Right kidney (tissue), 9 donors: ENCODE measurements at places on chromosomes 16 and 17.

DNA sequence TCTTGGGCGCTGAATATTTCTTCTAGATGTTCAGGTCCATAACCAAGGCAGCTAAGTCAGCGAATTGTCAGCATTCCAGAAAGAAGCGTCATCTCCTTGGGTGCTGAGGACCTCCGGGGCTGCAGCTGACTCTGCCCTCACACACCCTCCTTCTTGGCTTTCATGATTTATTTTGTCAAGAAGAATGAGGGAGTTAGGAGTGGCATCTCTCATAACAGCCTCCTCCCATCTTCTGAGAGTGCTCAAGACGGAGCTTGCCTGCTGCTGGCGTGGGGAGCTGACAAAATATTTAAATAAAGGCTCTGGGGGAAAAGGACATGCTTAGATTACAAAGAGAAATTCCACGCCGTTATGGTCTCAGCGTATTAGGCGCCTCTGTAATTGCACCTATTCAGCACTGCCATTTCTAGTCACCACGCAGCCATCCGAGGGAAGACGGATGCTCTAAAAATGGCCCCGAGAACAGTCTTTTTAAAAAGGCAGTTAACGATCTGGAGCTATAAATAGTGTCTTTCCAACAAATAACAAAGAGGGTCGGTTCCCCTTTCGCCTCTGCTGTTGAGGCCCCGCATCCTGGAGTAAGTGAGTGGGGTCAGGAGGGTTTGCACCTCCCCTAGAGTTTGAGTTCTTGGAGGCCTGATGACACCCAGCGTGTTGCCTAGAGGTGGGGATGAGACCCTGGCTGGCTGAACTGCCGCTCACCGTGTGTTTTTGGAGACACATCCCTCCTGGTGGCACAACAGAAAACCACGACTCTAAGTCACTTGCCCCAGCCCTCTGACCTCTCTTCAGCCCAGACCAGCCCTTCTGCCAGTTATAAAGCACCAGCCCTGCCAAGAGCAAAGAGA, 187.0 kb downstream of the CCDC182 start:
- DNase-seq: peak; percentile 63

GRCh38 chr16:6947291-6947690, 385.4 kb upstream of the RBFOX1 start:
- no peak for DNase-seq

- DNase-seq: no peak
Observed at GRCh38 chr16:88333848-88334777, 48.6 kb upstream of the ZNF469 start.

GRCh38 chr17:39627712-39628516, 1.2 kb downstream of the PPP1R1B start:
- DNase-seq: no peak

GRCh38 chr16:4385789-4386450, 14.3 kb downstream of the VASN start:
- DNase-seq: no peak

GRCh38 chr17:19460700-19461099, 49.7 kb downstream of the RNF112 start:
- DNase-seq: no peak

DNA sequence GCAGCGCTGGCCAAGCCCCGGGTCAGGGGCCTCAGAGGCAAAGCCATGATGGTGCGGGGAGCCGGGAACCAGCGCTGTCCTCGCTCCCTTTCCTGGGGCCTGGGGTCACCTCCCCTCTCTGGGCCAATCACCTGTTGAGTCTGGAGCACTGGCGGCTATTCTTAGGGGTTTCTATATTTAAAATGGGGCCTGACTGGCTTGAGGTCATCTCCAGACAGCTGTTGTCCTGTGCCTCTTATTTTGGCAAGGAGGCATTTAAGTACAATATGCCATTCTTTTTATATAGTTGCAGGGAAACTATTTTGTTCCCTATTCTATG, at the start of gene COX6A2:
Gene COX6A2, minus strand, starts transcription at position 82 of the 319 bp plus-strand sequence. Its CDS starts 35 bp downstream, at position 47.
- DNase-seq: no peak

DNA sequence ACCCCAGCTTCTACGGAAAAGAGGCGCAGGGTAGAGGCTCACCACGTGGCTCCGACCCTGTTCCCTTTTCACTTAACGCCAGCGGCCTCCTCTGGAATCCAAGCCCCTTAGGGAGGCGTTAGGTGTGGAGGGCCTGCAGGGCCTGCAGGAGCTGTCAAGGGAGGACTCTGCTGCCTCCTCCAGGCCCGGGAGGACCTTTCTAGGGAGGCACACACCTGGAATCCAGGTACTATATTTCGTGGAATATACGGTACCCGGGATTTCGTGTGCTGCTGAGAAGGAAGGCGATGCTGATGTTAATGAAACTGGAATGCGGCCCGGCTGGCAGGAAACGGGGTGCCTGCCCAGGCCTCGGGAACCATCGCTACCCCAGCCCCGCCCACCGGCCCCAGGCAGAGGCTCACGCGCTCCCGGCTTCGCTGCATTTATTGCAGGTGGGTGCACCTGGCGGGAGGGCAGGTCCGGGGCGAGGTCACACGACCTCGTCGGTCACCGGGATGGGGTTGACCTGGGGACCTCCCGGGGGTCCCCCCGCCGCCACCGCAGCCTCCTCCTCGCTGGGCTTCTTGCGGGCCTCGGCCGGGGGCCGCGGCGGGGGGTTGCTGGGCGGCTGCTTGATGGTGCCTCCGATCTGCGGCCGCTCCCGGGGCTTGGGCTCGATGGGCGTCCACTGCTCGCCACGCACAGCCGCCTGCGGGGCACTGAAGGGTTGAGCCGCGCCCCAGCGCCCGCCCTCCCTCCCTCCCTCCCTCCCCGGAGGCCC, 4.7 kb downstream of the IL17C start:
- DNase-seq: no peak

DNA sequence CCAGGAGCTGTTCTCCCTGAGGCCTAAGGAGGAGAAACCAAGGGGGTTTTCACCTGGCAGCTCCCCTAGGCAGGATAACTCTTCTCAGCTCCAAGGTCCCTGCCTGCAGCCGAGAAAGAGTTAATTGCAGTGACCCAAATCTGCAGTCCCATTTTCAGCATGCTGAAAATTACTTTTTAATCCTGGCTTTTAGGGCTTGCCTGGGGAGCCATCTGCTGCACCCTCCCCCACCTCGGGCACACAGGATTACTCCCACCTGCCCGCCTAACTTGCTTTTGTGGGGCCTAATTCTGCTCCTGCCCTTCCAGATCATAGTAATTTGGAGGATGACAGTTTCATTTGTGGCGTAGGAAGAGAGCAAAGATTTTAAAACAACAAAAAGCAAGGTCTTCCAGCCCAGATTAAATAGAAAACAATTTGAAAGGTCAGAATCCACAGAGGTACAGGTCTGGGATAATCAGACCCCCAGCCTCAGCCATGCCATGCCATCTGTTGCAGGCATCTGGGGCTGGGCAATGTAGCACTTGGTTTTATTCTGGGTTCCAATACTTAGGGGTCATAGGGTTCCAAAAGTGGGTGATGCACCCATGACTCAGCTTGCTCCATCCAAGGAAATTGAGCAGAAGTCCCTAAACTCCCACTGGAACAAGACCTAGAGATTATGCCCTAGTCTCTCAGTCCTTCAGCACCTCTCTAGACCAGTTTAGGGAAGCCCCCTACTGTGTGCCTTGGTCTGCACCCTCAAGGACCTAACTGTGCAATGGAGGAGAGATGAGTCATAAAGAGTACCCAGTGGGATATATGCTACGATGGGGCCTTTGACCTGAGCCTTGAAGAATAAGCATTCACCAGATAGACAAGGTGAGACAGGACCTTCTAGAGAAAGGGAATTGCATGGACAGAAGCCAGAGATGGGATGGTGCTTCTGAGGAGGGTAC, 64.5 kb upstream of the NLK start:
- DNase-seq: no peak

GRCh38 chr17:18344021-18344420, 19.3 kb downstream of the SHMT1 start:
- no peak for DNase-seq

DNA sequence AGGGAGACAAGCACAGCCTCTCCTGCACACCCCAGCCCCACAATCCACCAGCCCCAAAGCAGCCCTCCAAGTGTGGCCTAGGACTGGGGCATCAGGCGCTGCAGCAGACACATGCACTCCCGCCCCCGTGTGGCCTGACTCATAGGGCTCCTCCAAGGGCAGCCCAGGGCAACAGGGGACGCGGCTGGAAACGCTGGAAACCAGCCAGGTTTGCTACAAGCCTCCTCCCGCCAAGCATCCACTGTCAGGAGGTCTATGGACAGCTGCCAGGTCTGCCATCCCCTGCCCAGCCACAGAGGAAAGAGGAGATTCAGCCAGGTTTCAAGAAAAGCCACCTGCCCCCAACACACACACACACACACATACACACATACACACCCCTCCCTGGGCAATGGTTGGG, 25.8 kb downstream of the SRCIN1 start:
- DNase-seq: no peak

DNA sequence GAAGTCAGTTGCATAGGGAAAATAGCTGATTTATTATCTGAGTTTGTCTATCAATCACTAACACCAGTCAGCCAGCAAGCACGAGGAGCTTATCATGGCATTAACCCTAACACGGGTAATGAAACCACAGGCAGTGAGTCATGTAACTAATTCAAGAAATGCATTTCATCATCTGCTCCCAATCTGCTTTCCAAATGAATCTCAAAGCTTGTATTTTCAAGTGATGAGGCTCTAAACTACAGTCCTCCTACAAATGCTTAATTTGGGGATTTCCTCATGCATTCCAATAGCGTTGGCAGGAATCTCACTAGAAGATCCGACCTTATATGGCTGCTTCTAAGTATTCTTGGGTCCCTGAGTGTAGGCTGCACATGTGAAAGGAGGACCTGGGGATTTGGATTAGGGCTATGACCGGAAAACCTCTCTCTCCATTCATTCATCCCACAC, 118.4 kb upstream of the HSBP1 start:
- no peak for DNase-seq

DNA sequence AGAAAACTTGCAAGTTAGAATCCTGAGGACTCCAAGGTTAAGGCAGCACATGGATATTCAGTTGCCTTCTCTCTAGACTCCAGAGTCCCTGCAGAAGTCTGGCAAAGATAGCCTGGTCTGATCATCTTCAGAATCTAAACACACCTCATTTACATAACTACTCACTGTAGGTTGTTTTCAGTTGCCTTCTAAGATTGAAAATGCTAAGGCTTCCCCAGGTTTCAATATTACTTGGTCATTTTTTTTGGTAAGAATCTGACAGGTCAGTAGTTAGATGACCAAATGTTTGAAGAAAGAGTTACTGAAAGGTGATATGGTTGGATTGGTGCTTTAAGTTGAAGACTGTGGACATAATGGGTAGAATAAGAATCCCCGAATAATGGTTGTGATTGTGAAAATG, 205.4 kb upstream of the KCNJ16 start:
- DNase-seq: no peak

DNA sequence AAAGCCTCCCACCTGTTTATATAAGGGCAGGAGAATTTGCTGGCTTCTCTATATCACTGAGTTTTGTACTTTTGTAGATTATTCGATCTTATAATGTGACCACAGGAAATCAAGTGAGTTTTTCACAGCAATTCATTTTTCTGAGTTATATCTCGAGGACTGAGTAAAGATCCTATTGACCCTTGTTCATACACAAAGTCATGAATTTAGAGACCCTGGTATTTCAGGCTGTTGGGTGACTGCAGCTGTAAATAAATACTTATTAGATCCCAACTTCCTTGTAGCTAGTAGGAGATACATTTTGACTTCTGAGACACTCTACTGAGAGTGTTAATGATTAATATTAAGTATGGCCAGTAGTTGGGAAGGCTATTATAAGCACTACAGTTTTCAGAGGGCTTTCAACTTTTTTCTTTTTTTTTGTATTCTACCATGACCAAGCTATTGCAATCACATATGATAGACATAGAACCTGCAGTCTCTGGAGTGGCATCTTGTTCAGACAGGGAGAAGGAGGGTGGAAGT, 3.2 kb upstream of the KRT20 start:
- no peak for DNase-seq

DNA sequence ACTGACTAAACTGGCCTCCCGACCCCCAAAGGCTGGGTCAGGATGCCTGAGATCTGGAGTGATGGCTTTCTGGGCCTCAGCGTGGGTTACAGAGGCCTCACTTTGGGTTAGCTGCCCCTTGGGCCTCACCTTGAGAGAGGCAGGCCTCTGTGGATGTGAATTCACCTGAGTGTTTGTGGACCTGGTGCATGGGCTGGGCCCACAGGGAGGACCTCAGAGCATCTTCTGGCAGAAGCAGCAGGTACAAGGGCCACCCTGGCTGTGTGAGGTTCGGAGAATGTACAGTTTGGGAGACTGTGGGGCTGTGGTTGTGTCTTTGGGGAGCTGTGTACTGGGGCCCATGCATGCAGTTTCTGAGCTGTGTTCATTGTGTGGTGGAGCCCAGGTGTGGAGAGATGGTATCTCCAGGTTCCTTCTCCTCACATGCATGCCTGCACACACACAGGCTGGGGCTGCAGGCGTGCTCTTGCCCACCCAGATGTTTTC, 18.3 kb downstream of the RARA start:
- DNase-seq: no peak

DNA sequence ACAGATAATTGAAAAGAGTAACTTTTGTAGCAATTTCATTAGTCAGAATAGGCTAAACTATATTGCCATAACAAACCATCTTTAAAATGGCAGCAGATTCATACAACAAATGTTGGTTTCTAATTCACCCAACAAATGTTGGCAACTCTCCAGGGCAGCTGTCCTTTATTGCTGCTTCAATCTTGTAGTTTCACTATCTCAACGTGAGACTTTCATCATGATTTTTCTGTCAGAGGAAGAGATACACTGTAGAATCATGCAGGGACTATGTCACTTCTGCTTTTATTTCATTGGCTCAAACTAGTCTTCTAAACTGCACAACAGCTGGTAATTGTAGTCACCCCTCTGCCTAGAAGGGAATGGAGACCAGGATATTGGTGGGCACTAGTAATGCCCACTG, 174.2 kb downstream of the TANC2 start:
- DNase-seq: no peak

DNA sequence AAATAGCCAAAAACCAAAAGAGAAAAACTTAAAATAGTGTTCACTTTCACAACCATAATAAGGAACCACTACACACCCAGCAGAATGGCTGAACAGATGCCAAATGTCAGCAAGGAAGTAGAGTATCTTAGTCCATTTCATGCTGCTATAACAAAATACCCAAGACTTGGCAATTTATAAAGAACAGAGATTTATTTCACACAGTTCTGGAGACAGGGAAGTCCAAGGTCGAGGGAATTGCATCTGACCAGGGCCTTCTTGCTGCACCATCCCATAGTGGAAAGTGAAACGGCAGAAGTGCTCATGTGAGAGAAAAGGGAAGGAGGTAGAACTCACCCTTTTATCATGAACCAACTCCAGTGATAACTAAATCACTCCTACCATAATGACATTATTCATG, 33.8 kb upstream of the CCL22 start:
- DNase-seq: no peak

DNA sequence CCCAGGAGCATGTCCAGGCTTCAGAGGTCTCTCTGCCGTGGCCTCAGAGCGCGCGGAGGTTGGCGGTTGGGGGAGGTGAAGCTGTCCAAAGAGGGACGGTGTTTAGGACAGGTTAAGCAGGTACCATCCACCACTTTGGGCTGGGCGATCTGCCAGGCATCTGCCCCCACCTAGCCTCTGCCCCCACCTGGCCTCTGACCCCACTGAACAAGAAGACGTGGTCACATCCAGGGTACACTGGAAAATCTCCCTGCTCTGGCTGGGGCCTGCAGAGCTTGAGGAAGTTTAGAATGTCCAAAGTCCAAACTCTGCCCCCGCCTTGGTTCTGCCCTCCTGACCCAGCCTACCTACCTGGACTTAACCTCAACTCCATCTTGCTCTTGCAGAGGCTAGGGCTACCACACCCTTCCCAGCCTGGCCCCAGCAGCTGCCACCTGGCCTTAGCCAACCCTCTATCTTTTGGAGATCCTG, 1.6 kb downstream of the ITGA3 start:
- DNase-seq: no peak
